ENCODE measurements at places on chromosomes 11 and 22.

- DNase-seq: no peak
Measured at GRCh38 chr22:20833225-20833665, 25.4 kb downstream of the PI4KA start.

DNA sequence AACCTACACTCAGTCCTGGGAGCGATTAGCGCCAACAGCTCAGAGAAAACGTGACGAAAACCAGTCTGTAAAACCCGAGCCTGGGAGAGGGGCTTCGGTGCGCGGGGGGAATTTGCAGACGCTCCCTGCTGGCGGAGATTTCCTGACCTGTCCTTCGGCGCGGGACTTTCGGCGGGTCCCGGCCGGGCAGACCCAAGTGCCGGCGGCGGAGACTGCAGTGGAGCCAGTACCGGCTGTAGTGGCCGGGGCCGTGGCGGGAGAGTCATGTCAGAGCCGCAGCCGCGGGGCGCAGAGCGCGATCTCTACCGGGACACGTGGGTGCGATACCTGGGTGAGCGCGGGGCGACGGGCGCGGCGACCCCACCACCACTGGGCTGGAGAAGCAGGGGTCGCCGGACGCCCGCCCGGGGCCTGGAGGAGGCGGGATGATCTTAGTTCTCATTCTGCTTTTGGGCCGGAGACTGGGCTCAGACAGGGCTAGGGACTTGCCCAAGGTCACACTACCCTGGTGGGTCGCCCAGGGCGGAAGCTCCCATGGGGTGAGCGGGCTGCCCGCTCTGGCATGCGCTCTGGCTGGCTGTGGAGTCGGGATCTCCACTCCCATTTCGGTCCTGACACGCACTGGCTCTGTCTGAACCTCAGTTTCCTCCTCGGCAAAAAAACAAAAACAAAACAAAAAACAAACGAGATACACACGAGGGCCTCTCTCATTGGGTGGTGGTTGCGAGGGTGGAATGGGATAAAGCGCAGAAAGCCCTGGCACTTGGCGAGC lies at the start of gene MTFP1:
MTFP1 (plus strand) TSS at position 153 of the 772 bp plus-strand sequence; CDS start at position 265, 112 bp downstream.
- DNase-seq: peak; percentile 57

GRCh38 chr22:41844036-41844435 lies 11.1 kb downstream of the SREBF2 start:
- DNase-seq: no peak

- no peak for DNase-seq
Measured at GRCh38 chr11:61579676-61580270, 1.1 kb downstream of the SYT7 start.

DNA sequence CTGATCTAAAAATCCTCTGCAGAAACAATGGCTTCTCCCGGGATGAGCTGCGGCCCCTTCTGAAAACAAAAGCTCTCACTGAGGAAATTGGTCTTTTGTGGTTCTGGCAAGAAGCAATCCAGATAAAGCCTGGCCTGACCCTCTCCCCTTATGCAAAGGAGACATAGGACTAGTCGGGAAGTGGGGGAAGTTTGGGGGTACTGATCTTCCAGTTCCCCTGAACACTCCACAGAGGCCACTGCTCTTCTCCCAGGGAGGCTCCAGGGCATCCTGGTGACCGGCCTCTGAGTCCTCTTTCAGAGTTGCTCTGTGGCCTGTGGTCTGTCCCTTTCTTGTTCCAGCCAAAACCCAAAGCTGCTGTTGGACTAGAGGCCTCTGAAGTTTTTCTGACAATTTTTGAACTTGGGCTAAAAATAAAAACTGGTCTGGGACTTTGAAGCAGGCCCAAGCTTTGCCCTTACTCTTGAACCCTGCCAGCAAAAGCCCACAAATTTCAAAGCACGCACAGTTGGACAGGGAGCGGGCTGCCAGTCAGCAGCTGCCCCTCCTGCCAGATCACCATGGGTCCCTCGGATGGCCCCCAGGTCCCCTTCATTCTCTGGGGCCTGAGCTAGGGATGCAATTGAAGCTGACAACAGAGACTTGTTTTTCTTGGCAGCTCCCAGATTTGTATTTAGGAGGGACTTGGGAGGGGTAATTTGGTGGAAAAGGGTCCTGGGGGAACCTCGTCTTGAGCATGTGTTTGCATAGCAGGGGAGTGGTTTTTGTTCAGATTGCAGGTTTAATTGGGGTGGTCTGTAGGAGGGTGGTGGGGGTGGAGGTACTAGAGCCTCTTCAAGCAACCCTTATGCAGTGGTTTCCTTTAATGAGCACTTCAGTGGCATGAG lies 381.6 kb upstream of the CADM1 start:
- DNase-seq: no peak

- no peak for DNase-seq
Measured at GRCh38 chr11:13364388-13364787, 86.8 kb downstream of the BMAL1 start.

DNA sequence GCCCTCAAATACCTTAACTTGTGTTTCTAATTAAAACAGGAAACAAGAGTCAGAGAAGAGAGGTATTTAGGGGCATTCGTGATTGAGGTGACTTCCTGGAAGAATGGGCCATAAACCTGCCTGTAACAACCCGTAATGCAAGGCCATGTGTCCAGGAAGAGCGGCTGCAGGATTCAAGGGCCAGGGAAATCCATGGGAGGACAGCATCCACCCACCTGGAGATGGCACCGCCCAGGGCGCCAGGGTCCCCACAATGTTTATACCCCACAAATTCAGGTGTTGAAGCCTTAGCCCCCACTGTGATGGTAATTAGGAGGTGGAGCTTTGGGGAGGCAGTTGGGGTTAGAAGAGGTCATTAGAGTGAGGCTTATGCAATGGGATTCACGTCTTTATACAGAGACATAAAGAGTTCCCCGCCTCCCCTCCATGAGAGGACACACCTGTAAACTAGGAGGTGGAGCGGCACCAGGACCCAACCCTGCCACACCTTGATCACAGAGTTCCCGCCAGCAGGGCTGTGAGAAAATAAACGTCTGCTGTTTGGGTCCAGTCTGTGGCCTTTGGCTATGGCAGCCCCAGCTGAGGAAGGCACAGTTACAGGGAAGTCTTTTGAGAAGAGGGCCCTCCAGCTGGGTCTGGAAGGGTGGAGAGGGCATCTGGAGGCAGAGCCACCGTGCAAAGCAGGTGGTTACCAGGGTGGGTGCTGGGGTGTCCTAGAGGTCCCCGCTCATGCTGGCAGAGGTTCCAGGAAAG lies 1394.3 kb downstream of the TBC1D22A start:
- no peak for DNase-seq

- DNase-seq: no peak
Measured at GRCh38 chr11:21785351-21785750, 407.5 kb upstream of the ANO5 start.

- DNase-seq: no peak
Measured at GRCh38 chr22:45452565-45453379, 39.3 kb downstream of the RIBC2 start.

- no peak for DNase-seq
Measured at GRCh38 chr11:77396305-77396704, 77.6 kb downstream of the PAK1 start.

GRCh38 chr11:103633819-103634590 lies 402.4 kb upstream of the DDI1 start:
- no peak for DNase-seq

- DNase-seq: no peak
Measured at GRCh38 chr11:75482931-75483469, 42.7 kb downstream of the GDPD5 start.

GRCh38 chr11:9065607-9066432 lies 25.6 kb downstream of the SCUBE2 start:
- no peak for DNase-seq

GRCh38 chr22:30170129-30170528 lies 76.4 kb downstream of the LIF start:
- DNase-seq: no peak

DNA sequence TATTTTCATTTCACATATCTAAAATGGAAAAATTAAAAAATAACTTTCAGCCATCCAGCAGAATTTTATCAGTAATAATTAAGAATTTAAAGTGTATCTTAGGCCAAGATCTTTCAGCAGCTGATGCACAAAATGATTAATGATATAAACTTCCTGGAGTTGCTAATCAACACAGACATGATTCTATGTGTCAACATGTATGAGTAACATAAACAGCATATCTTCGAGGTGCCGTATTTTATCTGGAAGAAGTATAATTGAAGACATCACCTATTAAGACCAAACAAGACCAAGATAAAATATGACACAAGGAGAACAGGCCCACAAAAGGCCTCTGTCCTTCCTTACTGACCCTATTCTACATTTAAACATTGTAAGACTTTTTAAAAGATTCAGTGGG lies 45.2 kb downstream of the SLC5A12 start:
- DNase-seq: no peak

GRCh38 chr22:29587938-29588699 lies 7.2 kb upstream of the NIPSNAP1 start:
- no peak for DNase-seq

DNA sequence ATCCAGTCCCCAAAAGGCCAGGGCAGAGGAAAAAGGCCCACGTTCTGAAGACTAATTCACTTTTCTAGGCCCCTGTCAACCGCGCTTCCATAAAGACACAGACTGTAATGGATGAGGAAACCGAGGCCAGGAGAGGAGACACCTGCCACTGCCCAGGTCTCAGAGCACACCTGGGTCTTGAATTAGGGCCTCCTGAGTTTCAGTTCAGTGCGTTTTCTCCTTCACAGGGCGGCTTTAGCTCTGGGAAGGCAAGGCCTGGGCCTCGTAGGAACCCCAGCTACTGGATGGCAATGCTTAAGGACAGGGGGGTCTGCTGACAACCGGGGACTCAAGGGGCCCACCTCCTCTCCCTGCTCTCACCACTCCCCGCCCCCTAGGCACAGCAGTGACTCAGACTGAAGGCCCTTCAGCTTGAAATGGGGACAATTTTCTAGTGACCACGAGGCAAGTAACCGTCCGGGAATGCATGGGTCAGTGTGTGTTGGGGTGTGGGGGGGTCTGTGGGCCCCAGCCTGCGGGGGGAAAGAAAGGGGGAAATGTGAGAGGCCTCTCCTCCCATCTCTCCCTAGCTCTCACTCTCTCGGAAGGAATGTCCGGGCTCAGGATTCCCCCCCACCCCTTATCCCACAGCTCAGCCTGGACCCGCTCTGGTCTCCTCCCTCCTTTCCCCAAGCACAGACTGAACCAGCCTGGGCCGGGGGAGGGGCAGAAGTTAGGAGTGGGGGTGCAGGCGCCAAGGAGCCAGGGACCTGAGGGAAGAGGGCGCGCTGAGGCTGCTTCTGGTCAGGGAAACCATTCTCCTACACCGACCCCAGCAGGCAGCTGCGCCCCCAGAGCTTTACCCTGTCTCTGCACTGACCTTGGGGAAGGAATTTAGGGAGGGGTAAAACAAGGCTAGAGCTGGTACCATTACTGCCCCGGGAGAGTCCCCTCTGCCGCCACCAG lies 17.2 kb downstream of the CREB3L1 start:
- no peak for DNase-seq

- DNase-seq: no peak
Measured at GRCh38 chr11:72513411-72513810, 79.1 kb upstream of the CLPB start.

- no peak for DNase-seq
Measured at GRCh38 chr11:75536786-75537641, 11.3 kb upstream of the GDPD5 start.

DNA sequence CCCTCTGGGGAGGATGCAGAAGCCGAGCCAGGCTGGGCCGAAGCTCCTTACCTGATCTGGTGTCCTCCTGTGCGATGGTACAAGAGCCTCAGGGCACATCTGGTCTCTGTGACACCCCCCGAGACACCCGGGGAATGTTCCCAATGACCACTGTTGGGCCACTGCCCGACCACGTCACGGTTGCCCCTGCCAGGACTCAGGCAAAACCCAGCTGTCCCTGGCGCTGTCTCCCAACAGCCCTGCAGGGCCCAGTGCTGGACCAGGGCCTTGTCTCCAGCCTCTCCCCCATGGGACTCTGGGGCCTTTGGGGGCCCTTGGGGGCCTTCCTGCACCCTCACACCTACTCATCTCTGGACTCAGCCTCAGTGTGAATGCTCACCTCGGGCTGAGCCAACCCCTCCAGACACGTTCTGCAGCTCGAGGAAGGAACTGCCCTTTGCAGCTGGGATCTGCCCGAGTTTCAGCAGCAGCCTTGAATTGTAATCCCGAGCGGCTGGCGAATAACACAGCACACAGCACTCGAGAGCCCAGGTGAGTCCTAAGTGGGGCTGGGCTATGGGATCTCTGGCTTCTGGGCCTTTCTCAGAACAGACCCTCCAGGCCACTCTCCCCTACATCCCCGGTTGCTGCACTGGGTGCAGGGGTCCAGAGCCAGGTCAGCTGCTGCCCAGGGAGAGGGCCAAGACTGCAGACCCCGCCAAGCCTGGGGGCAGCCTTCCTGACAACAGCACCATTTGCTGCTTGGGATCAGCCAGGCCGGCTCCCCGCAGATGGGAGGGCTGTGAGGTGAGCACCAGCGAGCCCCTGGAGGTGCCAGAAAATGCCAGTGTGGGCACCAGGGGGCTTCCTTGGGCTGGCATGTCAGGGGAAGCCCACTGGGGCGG lies 39.8 kb downstream of the RTN4R start:
- no peak for DNase-seq

DNA sequence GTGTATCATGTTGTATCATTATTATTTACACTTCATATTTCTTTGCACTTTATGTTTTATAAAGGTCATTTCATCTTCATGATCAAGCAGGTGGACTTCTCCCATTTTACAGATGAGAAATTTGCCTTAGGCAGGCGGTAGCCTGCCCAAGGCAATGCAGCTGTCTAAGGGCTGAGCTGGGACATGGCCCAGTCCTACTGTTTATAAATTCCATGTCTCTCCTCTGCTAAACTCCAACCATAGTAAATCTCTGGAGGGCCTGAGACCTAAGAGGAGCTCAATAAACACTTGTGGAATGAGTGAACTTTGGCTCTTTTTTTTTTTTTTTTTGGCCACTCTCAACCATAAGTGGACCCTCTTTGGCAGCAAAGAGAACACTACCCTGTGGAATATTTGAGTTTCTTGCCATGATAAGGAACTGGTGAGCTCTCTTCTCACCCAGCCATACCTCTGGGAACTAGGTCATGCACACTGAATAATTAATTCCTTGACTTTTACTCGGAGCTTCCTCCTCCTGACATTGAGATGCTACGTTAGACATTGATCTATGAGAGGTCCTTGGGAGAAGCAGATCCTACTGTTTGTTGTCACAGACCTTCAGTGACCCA lies 29.9 kb downstream of the MICAL2 start:
- no peak for DNase-seq

DNA sequence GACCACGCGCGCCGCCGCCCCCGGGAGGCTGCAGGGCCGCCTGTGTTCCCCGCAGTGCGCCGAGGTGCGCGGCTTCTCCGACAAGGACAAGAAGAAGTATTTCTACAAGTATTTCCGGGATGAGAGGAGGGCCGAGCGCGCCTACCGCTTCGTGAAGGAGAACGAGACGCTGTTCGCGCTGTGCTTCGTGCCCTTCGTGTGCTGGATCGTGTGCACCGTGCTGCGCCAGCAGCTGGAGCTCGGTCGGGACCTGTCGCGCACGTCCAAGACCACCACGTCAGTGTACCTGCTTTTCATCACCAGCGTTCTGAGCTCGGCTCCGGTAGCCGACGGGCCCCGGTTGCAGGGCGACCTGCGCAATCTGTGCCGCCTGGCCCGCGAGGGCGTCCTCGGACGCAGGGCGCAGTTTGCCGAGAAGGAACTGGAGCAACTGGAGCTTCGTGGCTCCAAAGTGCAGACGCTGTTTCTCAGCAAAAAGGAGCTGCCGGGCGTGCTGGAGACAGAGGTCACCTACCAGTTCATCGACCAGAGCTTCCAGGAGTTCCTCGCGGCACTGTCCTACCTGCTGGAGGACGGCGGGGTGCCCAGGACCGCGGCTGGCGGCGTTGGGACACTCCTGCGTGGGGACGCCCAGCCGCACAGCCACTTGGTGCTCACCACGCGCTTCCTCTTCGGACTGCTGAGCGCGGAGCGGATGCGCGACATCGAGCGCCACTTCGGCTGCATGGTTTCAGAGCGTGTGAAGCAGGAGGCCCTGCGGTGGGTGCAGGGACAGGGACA lies 2.7 kb downstream of the NLRP6 start:
- DNase-seq: no peak

- no peak for DNase-seq
Measured at GRCh38 chr22:45692549-45692948, 20.9 kb downstream of the ATXN10 start.

Measured in T-helper 22 cell (primary cell).